ENCODE measurements at places on chromosomes 16 and 17.
A peak's percentile ranks its signal among the peaks of the same experiment; 100 is the strongest.

- no peak for DNase-seq
Measured at GRCh38 chr16:14004729-14005315, 66.3 kb upstream of the MRTFB start.

GRCh38 chr16:22214889-22215288 lies 8.8 kb downstream of the EEF2K start:
- no peak for DNase-seq

DNA sequence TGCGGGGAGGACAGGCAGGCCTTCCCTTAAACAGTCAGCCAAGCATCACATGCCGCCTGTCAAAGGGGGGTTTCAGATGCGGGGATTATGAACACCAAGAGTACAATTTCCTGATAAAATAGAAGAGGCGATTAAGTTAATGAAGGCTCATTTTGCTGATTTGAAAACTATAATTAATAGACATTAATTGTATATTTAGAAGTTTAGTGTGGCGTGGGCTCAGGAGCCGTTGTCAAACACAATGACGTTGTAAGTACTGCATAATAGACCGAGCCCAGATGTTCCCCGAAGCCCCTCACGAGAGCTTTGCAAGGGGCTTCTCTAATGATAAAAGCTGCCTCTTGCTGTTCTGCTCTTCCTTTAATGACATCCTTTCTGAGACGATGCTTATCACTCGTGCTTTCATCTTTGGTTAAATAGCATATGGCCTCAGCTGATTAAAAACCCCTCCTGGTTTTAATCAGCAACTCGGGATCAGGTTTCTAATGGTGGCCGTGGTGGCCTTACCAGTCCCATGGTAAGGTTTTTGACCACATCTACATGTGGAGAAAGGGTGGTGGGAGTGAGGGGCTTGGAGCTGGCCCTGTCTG lies 28.2 kb downstream of the SNX20 start:
- no peak for DNase-seq

DNA sequence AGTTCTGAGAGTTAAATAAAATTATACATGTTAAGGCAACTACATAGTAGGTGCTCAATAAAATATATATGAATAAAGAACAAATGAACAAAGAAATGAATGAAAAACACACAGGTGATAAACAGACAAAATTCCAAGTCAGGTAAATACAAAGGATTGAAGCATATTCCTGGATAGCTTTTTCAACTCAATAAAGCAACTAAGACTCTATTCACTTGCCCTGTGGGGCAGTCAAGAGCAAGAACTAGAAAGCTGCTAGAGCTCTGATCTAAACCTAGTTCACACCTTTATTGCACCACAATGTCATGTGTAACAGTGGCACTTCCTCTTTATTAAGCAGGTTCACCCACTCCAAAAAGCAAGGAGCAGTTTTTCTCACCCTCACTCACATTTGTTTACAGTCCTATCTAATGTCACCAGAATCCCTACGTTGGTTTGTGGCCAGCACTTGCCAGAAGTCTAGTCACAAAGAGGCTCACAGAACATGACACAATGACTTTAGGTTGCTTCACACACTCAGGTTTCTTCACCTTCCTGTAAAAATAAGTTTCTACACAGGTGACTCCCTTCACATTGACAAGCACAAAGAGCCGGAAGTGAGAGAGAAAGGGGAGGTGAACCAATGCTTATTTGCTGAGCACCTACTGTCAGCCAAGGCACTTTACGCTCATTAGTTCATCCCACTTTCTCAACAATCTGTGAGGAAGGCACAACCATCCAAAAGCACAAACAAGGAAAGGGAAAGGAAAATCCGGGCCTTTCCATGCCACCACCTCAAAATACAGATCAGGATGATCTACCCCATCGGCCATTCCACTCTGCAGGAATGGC lies 70.8 kb downstream of the XPO6 start:
- peak; percentile 89 for DNase-seq

DNA sequence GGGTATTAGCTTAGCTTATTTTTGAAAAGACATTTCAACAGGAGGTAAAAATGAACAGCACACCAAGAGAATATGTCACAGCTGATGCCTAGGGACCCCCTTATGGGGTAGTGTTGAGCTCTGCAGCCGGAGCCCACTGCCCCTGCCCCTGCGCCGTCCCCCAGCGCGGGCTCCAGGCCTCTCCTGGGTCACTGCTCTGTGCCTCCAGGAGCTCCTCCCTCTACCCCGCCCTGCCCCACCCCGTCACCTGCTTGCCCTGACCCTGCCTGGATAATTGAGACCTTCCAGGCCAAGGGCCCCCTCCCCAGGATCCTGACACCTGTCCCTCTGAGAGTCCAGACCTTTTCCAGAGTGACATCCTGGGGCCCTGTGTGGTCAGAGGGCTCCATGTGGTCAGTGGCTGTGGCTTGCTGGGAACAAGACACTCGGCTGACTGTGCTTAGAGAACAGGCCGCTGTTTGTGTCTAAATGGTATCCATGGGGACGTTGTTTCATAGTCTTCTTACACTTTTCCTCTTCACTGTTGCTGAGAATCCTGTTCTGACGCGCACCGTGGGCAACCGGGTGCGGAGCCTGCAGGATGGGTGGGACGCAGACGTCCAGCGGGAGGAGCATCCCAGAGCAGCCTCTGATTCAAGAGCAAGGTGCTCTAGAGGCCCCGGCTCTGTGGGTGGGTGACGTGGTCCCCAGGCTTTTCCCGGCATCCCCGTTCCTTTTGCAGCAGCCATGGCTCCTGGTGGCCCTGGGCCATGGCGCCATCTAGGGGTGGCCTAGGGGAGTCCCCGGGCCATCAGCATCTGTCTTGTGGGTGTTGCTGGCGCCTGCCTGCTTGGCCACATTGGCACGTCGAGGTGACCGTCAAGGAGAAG lies 20.0 kb upstream of the WFIKKN1 start:
- DNase-seq, result peak; percentile 73

DNA sequence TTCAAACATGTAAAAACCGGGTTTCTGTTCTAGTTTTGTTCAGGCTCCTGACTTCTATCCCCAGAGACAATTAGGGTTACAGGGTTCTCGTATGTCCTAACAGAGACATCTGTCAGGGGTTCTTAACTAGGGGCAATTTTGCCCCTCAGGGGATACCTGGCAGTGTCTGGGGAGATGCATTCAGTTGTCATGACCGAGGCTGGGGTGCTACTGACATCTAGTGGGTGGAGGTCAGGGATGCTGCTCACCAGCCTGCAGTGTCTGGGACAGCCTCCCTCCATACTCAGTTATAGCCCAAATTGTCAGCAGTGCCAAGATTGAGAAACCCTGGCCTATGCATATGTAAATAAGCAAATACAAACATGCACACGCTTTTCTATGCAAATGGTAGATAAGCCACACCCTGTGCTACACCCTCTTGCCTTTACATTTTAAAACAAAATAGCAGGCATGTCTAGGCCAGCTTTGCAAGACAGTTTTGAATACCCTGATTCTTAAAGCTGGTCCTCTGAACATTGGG lies 37.4 kb downstream of the CLEC16A start:
- peak; percentile 69 for DNase-seq

DNA sequence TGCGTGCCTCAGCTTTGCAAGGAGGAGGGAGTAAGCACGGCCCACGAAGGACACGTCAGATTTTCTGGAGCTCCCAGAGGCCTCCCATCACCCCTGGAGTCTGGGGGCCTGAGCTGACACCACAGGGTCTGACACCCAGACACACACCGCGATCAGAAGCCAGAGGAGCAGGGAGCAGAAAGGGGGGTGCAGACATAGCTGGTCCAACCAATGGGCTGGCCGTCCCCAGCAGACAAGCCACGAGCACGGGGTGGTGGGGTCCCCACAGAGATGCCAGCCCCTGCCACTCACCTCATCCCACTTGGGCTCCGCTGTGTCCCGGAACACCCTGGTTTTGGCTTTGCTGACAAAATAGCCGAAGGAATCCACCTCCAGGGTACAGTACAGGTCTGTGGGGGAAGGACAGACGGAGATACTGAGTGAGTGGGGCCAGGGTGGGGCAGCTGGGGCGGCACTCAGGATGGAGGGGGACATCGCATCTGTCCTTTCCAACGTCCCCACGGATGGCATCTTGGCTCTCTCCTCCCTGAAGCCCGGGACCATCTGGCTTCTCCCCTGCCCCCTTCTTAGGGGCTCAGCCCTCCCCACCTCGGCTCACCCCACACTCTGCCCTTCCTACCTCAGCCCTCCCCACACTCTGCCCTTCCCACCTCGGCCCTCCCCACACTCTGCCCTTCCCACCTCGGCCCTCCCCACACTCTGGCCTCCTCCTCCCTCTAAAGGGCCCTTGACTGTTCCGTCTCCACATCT lies 53.5 kb downstream of the TIMM22 start:
- DNase-seq, result no peak

DNA sequence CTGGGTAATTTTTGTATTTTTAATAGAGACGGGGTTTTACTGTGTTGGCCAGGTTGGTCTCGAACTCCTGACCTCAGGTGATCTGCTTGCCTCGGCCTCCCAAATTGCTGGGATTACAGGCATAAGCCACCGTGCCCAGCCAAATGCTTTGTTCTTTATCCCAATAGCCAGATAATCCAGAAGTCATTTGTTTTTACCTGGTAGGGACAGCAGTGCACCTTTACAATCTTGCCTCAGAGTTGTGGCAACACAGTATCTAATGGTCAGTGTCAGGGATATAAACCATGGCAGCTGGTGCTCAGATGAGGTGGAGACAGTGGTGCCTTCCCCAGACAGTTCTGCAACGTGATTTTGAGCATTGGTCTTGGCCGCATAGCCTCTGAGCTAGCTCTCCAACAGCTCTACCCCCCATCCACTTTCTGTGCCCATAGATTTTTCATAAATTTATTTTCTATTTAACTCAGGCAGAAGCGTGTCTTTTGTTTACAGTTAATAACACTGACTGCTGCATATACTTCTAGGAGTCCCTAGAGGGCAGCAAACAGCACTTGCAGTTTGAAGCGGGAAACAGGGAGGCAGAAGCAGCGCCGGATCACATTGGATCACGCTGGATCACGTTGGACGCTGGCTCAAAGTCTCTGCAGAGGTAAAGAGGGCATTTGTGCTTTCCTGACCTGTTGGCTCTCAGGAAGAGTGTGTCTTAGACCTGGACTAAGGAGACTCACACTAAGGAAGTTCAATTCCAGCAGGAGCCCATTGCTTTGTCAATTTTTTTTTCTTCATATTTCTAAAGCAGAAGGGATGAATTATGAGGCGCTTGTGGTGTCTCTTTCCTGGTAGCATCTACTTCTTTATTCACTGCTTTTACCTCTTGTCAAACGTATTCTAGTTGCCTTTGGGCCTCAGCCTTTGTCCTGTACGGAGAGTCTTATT lies 5.1 kb upstream of the GGT6 start:
- peak; percentile 77 for DNase-seq

GRCh38 chr16:23420011-23420410 lies 33.0 kb downstream of the COG7 start:
- no peak for DNase-seq

DNA sequence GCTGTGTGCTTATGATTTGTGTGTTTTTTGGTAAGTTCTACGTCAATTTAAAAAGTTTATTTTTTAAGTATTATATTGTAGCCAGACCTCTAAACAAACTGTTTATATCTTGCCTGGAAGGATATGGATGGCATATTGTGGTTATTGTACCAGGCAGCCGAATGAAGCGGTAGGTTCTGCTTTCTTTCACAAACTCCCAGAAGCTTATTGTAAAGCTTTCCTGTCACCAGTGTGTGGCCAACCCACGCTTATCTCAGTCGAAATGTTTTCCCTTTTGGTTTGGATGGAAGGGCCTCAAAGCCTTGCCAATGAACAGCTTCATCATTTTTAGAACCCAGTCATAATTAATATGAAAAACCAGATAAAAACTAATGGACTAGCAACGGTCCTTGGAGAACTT lies 53.1 kb downstream of the CYB5B start:
- no peak for DNase-seq

Data from activated CD8-positive, alpha-beta T cell treated with anti-CD3 and anti-CD28 coated beads for 36 hours (primary cell).